Activated CD8-positive, alpha-beta memory T cell treated with anti-CD3 and anti-CD28 coated beads, Interleukin-2, amount 50 U/mL, for 48 hours (primary cell): ENCODE measurements at places on chromosomes 4 and X.

GRCh38 chrX:97399400-97399799 lies 515.7 kb downstream of the RPA4 start:
- no peak for DNase-seq

DNA sequence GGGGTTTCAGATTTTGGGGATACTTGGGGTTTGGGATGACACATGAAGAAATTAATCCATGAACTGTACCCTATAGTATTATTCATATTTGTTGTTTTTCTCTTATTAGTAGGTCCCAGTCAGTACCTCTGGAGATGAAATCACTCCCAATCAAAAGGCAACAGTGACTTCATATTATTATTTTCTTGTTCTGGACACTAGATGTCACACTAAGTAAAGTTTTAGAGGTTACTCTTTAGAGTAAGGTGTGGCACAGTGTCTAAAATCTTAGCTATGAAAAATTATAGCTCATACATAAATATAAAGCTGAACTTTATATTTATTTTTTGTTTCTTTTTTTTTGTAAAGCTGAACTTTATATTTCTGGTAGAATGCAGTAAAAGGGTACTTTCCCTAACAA lies 35.1 kb downstream of the FAM114A1 start:
- DNase-seq, result no peak

DNA sequence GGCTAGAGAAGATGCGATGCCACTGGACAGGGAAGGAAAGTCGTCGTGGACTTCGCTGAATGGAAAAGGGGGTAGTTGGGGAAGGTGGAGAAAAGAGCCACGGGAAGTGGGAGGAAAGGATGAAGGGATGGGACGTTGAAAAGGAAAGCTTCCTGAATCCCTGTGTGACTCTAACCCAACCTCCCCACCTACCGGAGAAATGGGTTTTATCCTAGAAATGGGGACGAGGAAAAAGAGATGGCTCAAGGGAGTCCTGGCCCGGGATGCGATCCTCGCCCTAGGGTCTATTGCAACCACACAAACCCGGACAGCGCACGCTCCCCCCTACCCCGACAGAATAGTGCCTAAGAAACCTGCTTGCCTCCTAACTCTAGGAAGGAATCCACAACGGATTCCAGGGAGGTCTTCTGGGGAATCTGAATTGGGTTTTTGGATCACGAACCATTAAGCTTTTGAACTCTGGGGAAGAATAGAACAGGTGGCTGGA lies 738 bp upstream of the TSPAN5 start:
- DNase-seq, result no peak

GRCh38 chr4:158422546-158422945 lies 99.1 kb upstream of the RXFP1 start:
- DNase-seq, result no peak

GRCh38 chrX:149630681-149631233 lies 835 bp downstream of the TMEM185A start:
- no peak for DNase-seq

- no peak for DNase-seq
Observed at GRCh38 chrX:30283456-30284200, 25.6 kb downstream of the NR0B1 start.

DNA sequence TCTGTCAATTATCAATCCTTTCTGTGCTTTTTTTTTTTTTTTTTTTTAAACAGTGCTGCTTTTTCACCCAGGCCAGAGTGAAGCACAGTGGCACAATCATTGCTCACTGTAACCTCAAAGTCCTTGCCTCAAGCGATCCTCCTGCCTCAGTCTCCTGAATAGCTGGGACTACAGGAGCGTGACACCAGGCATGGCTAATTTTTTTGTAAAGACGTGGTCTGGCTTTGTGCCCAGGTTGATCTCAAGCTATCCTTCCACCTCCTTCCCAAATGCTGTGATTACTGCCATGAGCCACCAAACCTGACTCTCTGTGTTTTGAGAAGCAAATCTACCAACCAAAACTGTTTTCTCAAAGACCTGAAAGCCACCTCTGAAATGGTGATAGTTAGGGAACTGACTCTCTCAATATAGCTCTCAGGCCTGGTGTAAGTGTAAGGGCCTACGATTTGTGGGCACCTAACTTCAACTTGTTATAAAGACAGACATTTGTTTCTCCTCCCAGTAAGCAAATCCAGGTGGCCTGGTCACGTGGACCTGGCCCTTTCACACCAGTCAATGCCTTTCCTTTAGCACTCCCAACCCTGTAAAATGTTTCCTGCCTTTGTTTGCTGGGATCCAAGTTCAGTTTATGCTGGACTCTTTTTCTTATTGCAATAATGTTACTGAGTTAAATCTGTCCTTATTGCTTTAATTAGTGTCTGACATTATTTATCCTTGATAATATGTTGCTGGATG lies 2015.9 kb downstream of the PCDH7 start:
- DNase-seq, result no peak

- peak; percentile 99 for DNase-seq
Observed at GRCh38 chrX:1391370-1391706, 575 bp downstream of the SLC25A6 start.

DNA sequence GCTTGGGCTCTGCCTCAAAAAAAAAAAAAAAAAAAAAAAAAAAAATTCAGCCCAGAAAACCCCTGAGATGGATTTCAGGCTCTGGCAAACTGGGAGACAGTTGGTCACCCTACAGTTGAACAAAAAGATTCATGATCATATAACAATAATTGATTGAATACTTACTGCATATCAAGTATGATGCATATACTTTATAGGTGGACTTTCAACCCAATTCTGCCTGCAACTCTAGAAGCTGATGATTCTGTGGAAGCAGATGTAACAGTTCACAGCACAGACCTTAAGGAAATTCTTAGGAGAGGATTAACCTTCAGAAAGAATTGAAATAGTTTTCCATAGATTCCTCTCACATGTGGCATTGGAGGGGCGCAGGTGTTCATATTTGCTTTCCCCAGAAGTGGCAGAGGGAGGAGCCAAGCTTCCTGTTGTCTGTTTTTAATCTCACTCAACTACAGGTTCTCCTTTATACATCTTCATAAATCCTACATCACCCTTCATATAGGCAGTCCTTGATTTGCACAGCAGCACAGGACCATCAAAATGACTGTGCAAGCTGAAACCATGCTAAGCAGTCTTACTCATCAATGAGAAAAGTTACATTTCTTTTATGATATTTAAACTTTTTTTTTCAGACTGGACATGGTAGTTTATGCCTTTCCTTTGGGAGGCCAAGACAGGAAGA lies 149.4 kb upstream of the KLF3 start:
- DNase-seq, result no peak

DNA sequence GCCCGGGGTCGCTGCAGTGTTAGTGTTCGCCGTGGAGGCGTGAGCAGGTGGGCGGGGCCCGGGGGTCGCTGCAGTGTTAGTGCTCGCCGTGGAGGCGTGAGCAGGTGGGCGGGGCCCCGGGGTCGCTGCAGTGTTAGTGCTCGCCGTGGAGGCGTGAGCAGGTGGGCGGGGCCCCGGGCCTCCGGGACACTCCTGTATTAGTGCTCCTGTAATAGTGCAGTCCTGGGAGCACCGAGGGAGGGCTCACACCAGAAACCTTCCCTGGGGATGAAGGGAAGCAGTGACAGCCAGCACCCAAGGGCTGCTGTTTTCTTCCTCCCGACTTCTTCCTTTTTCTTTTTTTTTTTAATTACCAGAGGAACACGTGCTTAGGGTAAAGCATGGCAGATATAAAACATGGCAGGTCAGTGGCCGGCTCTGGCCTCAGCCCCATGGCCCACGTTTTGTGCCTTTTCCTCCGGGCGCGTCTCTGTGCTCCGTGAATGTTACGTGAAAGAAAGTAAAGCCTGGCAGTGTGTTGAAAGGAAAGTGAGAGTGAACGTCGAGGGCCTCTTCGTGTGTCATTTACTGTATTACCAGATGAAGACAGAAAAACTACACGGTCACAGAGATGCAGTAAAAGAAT lies 42.0 kb downstream of the PCGF3 start:
- DNase-seq, result no peak

DNA sequence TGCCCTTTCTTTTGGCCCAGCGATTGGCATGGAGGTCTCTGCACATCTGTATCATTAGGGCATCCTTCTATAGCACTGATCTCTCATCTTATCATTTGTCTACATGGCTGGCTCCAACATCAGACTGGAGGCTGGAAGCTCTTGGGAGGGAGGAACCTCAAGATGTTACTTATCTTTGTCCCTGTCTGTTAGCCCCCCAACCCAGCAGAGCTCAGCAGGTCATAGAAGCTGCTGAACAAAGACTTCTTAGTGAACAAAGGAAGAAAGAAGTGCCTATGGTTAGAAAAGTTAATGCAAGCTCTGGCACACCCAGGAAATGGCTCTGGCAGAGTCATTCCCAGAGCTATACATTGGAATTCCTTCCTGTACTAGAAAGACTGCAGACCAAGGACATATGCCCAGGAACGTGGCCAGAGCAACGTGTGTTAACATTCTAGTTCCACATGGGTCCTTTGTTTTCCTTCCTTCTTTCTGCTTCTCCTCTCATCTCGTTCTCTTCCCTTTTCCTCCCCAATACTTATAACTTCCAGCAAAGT lies 74.0 kb downstream of the SEL1L3 start:
- no peak for DNase-seq

- DNase-seq, result no peak
Observed at GRCh38 chr4:112674376-112674775, 37.4 kb downstream of the LARP7 start.

DNA sequence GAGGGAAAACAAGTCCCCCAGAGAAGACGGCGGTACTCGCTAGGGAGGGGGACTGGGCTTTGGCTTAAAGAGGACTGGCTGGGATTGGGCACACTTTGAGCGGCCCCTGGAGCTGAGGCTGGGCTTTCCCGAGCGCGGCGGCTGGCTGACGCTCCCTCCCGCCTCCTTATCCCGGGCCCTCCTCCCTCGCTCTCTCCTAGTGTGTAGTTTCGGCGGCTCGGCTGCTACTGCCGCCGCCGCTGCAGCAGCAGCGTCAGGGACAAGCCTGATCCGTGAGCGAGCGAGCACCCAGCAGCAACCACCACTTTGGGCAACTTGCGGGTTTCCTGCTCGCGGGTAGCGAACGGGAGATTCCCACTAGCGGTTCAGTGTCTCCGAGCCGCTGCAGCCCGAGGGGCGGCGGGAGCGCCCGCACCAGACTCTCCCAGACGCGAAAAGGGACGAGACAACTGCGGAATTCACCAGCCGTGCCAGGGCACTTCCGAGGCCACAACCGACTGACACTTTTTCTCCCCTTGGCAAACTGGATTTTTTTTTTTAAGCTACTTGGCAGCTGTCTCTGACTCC lies 632 bp upstream of the PCDH7 start:
- DNase-seq, result peak; percentile 53

- DNase-seq, result no peak
Observed at GRCh38 chrX:115912372-115912897, 258.1 kb upstream of the AGTR2 start.

GRCh38 chr4:6896035-6896434 lies 13.6 kb upstream of the TBC1D14 start:
- no peak for DNase-seq

- no peak for DNase-seq
Observed at GRCh38 chr4:182764137-182764536, 153.0 kb downstream of the DCTD start.

DNA sequence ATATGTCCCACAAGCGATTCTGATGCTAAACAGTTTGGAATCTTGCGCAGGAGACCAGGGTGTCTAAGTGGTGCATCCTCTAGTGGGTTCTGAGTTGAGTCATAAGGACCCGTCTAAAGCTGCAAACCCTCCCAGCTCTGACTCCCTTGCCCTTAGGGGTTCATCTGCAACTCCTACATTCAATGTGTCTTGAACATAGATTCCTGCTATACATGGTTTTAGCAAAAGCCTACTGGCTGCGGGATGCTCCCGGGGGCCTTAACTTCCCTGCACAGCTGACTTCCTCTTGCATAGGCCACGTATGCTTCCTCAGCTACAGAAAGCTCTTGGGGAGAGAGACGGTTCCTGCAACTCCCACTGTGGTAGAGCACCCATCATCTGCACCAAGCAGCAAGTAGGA lies 236.7 kb downstream of the EVC2 start:
- no peak for DNase-seq

DNA sequence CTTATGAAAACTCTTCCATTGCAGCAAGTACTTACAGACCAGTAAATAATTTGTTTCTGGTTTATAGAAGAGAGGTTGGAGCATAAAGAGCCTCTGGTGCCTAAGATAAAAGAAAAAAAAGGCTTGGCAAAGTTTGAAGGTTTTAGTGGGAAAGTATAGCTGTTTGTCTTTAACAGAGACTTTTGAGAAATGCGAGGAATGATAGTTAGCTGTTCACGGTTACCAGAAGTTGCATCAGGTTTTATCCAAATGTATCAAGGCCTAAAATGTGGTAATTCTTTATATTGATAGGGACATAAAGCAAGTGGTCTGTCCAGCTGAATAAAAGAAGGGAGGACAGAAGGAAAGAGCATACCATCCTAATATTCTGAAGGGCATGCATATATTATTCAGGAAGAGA lies 29.3 kb downstream of the RAP1GDS1 start:
- no peak for DNase-seq

DNA sequence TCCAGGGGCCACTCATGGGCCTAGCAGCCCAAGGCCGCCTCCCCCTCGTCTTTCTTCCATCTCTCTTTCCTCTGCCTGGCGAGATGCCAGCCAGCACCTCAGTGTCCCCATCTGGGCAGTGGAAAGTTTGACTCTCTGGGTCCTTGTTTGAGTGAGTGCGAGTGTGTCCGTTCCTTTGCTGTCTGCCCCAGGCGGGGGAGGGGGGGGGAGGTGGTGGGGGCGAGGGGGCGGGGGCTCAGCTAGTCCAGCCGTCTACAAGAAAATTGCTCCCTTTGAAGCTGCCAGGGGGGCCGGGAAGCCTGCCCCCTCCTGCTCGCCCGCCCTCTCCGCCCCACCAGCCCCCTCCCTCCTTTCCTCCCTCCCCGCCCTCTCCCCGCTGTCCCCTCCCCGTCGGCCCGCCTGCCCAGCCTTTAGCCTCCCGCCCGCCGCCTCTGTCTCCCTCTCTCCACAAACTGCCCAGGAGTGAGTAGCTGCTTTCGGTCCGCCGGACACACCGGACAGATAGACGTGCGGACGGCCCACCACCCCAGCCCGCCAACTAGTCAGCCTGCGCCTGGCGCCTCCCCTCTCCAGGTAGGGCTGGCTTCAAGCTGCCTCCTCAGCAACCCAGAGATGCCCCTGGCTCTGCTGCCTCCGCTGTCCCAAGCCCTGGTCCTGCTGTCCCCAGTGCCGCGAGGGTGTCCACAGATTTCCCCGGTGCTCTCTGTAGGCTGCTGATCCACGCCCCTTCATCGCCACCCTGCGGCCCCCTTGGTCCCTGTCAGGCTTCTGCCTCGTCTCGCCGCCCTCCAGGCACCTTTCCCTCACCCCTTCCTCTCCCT lies at the start of gene BGN:
TSS of gene BGN (plus strand) at position 440 of the 821 bp plus-strand sequence. CDS start 9,652 bp downstream, outside the sequence.
- no peak for DNase-seq

GRCh38 chr4:153798420-153798819 lies 9.5 kb upstream of the SFRP2 start:
- no peak for DNase-seq

- DNase-seq, result no peak
Observed at GRCh38 chr4:100071506-100071905, 118.8 kb downstream of the DDIT4L start.

GRCh38 chr4:126583509-126583908 lies 1049.2 kb upstream of the INTU start:
- DNase-seq, result no peak
